ENCODE measurements at places on chromosomes 4 and X. TPM values are rescaled to one million over a fixed set of nuclear protein-coding genes. Genes with fewer than 3 reads are reported as not detected.

The APBB2 gene
- total RNA-seq = 22.5 TPM

The ABCG2 gene
- total RNA-seq = 0.75 TPM

The MAGEA10 gene
- total RNA-seq = not detected

The CLDN22 gene
- total RNA-seq = not detected

The KIAA0232 gene
- total RNA-seq = 75.0 TPM

The ERAS gene
- total RNA-seq = not detected

The MAGEB10 gene
- not detected for total RNA-seq

The PLP2 gene
- total RNA-seq = 50.1 TPM

The TMA16 gene
- 10.7 TPM for total RNA-seq

The ANKRD50 gene
- total RNA-seq = 5.3 TPM

The POU3F4 gene
- total RNA-seq = not detected

GRCh38 chr4:40577588-40578253, 51.9 kb downstream of the RBM47 start:
- no peak for DNase-seq

DNA sequence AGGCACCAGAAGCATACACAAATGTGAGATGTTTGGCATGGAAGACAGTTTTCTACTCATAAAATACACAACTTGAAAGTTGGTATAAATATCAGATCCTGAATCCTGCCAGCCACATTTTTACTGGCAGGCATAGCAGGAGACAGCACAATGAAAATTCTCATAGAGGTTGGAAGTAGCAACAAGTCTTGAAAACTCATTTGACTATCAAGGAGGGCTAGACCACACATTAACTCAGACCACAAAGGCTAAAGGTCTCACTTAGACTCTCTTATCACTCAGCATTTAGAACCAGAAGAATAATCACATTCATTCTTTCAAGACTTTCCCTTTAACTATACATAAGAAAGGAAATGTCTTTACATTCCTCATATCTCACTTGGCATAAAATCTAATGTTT, 56.5 kb downstream of the SORBS2 start:
- DNase-seq = no peak

DNA sequence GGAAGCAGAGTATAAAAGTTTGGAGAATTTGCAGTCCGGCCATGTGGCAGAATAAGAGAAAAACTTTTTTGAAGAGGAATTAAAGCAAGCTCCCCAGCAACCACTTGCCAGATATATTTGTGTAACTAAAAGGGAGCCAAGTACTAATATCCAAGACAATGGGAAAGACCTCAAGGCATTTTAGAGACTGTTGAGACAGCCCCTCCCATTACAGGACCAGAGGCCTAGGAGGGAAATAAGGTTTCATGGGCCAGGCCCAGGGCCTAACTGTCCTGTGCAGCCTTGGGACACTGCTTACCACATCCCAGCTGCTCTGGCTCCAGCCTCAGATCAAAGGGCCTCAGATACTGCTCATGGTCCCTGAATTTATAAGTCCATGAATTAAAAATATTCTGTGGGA, 659.4 kb downstream of the PCDH19 start:
- no peak for DNase-seq

DNA sequence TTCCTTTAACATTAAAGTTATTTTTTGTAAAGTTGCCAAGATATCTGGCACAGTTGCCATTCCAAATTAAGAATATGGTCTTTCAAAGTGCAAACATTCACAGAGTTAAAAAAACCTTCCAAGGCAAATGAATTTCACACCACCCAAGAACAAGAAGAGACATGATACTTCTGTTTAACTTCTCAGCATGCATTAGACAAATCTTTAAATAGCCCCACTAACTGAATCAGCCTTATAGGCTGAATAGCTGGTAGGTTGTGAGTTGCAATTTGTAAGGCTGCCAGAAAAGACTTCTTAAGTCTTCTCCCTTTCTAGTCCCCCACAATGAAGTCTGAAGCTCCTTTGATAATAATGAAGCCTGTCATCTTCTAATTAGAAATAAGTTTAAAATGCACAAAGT, 95.6 kb downstream of the MAPK10 start:
- no peak for DNase-seq

DNA sequence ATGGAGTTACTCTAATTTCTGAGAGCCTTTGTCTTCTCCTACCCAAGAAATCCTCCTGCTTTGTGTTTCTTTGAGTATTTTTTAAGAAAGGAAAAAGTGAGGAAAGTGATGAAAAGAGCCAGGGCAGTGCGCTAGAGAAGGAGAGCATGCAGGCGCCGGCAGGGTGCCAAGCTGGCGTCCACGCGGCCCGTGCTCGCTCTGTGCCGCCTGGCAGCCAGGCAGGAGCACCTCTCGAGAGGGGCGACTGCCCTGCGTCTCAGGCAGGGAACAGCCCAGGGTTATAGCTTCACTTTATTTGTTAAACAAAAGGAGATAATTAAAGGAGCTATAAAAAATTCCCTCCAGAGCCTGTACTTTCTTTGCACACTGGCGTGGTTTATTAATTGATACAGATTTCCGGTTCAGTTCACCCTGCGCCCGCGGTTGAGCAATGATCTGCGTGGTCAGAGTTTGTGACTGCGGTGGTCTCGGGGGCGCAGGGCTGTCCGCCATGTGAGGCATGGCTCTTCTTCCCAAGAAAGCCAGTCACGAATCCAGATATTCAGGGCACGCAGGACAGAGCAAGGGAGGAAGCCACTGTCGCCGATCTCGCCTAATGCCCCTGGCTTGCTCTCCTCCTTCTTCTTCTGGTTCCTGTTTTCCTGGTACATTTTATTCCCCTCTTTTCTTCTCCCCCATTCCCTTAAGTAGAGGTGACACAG, 110.8 kb upstream of the PAQR3 start:
- DNase-seq = no peak

DNA sequence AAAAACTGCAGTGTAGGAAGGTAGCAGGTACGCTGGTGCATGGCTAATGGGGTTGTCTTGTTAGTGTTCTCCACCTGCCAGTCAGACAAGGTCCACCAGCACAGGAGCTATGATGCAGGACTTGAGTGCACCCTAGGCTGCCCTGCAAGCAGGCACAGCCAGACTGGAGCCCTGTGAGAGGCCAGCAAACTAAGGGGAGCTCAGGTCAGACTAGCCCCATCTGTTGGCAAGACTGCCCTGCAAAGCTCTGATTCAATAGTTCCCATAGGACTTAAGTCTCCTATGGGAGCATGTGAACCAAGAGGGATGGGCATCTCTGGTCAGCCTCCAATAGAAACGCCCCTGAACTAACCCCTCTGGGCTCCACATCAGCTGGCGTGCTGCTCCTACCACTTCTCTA, 1307.3 kb downstream of the C4orf33 start:
- DNase-seq = no peak

- DNase-seq = no peak
Measured at GRCh38 chrX:51420610-51421009, 75.8 kb downstream of the NUDT11 start.

DNA sequence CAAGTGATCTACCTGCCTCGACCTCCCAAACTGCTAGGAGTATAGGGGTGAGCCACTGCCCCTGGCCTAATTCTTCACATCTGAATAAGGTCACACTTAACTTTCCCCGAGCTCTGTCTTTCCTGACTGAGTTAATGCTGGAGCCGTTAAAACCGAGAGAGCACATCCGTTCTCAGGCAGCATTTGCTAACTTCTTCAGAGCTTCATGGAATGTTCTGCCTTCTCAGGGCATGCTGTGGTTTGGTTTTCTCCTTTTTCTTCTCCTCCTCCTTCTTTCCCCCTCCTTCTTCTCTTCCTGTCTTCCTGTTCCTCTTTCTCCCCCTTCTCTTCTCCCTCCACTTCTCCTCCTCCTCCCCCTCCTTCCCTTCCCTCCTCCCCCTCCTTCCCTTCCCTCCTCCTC, 119.9 kb downstream of the ASMT start:
- DNase-seq = no peak

- peak; percentile 59 for DNase-seq
Measured at GRCh38 chr4:185137233-185137925, 5.7 kb upstream of the SLC25A4 start.

GRCh38 chr4:129748991-129749390, 653.0 kb downstream of the C4orf33 start:
- DNase-seq = no peak

- DNase-seq = no peak
Measured at GRCh38 chr4:84985952-84986351, 19.5 kb upstream of the WDFY3 start.

- no peak for DNase-seq
Measured at GRCh38 chr4:112099701-112100297, 45.5 kb upstream of the FAM241A start.

DNA sequence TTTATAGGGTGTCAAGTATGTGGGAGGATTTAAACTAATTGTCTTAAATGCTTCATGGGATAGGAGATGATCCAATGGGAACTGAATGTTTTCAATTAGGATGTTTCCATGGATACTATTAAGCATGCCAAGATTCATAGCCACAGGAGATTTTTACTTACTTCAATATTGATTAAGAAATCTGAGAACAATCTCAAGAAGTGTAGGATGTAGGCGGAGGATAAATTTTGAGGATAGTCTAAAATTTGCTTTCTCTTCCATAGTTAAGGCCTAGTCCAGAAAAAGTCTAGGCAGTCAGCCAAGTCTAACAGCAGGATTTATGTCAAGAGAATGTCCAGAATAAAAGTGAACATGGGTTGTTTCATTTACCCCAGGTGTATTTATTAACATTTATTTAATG, 32.8 kb downstream of the REPS2 start:
- no peak for DNase-seq

DNA sequence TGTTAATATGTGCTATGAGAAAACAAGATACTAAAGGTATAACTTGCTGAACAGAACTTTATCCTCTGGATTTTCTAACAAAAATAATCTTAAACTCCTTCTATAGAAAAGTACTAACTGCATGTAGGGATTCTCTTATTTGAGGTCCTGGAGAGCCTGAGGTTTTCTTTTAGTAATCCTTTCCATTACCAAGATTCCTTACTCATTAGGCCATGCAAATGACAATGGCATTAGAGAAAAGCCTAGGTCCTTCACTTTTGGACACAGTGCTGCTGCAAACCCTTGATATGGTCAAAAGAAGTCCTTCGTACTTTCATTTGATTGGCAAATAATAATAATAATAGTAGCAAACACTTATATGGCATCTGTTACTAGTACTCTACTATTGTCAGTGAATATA, 3.2 kb downstream of the MMRN1 start:
- no peak for DNase-seq

- DNase-seq = no peak
Measured at GRCh38 chrX:49845701-49846403, 16.7 kb downstream of the PAGE4 start.

- no peak for DNase-seq
Measured at GRCh38 chrX:56029188-56029587, 203.0 kb upstream of the KLF8 start.

GRCh38 chrX:70168238-70169188, 8.8 kb upstream of the DGAT2L6 start:
- DNase-seq = no peak
